Naive thymus-derived CD4-positive, alpha-beta T cell (primary cell): ENCODE measurements at places on chromosomes 12 and 14. TPM values are rescaled to one million over a fixed set of nuclear protein-coding genes. Genes with fewer than 3 reads are reported as not detected.

- no peaks in the 10 kb centered on the region for H3K36me3 ChIP-seq
- no peak overlapping the region for H3K27ac ChIP-seq
- no peaks in the 10 kb centered on the region for H3K4me1 ChIP-seq
Measured at GRCh38 chr14:100314724-100315123, 8.4 kb upstream of the SLC25A47 start.

GRCh38 chr12:132342251-132343227 is 13.2 kb upstream of the GALNT9 start:
- H3K4me3 ChIP-seq, result no peak overlapping the region
- no peak overlapping the region for H3K27ac ChIP-seq
- no peaks in the 10 kb centered on the region for H3K36me3 ChIP-seq
- no peaks in the 10 kb centered on the region for H3K4me1 ChIP-seq
- no peak for DNase-seq
- H3K27me3 ChIP-seq, result no peaks in the 10 kb centered on the region

Gene ABCD2
- 8.1 TPM for total RNA-seq

Gene PMCH
- total RNA-seq, result 1.7 and 2.9 TPM in 2 replicates

Gene CABP1
- total RNA-seq, result not detected

DNA sequence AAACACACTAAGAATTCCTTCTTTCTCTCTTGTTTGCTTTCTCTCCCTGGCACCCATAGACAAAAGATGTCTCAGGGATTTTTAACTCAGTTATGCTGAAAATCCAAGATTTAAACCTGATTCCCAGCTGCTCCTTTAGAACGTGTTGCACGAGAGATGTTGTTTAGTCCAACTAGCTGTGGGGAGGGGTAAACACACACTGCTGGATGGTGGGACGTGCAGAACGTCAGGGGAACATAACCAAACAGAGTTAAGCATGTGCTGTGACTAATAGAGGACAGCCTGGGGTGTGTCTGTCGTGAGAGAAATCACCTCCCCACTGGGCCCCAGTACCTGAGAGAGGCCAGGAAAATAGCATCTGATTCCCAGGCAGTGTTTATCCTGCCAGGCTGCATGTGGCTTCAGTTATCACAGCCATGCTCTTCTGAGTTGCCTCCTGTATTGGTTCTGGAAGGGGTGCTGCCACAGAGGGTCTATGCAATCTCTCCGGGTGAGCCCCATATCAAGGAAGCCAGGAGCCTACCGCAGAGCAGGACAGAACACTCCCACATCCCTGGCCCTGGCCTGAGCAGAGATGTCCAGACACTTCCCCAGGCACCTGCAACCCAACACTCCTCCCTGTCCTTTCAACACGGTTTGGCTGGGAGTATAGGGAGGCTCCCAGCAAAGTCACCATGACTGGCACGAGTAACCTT is 112.7 kb upstream of the EGLN3 start:
- H3K4me3 ChIP-seq, result no peak overlapping the region
- DNase-seq, result no peak
- H3K27me3 ChIP-seq, result no peaks in the 10 kb centered on the region
- no peaks in the 10 kb centered on the region for H3K4me1 ChIP-seq
- no peaks in the 10 kb centered on the region for H3K36me3 ChIP-seq
- H3K27ac ChIP-seq, result no peak overlapping the region

DNA sequence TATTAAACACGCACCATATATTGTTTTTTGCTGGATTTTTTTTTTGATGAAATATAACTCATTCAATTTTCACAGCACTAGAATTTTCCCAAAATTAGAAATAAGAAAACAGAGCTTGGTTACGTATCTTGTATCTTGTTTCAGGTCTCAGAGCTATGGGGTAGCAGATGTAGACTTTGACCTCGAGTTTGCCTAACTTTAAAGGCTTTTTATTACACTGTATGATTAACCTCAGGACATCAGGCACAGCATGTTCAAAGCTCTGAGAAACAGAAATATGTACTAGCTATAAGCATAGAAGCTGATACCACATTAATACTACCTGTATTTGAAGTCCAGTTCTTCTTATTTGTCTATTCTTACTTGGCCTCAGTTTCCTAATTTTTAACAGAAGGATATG is 171.9 kb upstream of the KITLG start:
- no peaks in the 10 kb centered on the region for H3K27me3 ChIP-seq
- H3K4me3 ChIP-seq, result no peak overlapping the region
- no peak for DNase-seq
- no peaks in the 10 kb centered on the region for H3K4me1 ChIP-seq

- H3K27ac ChIP-seq, result no peak overlapping the region
- H3K27me3 ChIP-seq, result no peaks in the 10 kb centered on the region
- H3K4me3 ChIP-seq, result no peak overlapping the region
- H3K4me1 ChIP-seq, result peaks cover 26% of the 10 kb centered on the region
Measured at GRCh38 chr12:75979181-75979580, 52.4 kb downstream of the PHLDA1 start.

GRCh38 chr12:72535212-72535990 is 263.2 kb downstream of the TRHDE start:
- H3K4me1 ChIP-seq, result no peaks in the 10 kb centered on the region
- H3K27me3 ChIP-seq, result no peaks in the 10 kb centered on the region
- no peak overlapping the region for H3K4me3 ChIP-seq
- DNase-seq, result no peak

DNA sequence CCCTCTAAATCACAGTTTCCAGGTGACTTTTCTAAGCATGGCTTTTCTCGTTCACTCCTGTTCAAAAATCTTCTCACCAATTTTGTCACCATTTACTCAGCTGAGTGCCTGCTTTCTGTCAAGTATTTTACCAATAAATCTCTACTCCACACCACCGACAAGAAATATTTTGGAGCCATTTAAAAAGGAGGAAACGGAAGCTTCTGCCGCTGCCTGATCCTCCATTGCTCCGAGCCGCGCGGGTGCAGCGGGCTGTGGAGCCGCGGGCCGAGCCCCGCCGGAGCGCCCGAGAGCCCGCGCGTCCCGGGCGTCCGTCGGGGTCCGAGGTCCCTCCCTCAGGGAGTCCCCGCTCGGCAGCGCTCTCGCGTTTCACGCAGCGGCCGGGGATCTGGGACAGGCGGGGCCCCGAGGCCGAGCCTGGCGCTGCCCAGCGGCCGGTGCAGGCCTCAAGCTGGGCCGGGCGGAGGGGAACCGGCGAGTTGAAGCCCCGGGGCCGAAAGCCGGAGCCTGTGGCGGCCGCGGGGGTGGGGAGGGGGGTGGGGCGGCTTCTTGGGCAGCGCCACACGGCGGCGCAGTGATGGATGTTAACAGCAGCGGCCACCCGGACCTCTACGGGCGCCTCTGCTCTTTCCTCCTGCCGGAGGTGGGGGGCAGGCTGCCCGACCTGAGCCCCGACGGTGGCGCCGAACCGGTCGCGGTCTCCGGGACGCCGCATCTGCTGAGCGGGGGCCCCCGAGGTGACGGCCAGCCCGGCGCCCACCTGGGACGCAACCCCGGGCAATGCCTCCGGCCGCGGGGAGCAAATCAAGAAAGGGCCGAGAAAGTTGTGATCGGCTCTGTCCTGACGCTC is 1.1 kb upstream of the HEBP1 start:
- peaks cover 4% of the 10 kb centered on the region for H3K36me3 ChIP-seq
- peak overlapping the region; percentile 83 for H3K27ac ChIP-seq
- H3K4me1 ChIP-seq, result peaks cover 23% of the 10 kb centered on the region
- DNase-seq, result peak; percentile 29
- peak overlapping the region; percentile 52 for H3K4me3 ChIP-seq
- no peaks in the 10 kb centered on the region for H3K27me3 ChIP-seq

Gene LRRIQ1
- total RNA-seq, result not detected

GRCh38 chr14:104103061-104103445 is 17.6 kb downstream of the ASPG start:
- no peaks in the 10 kb centered on the region for H3K27me3 ChIP-seq
- H3K36me3 ChIP-seq, result no peaks in the 10 kb centered on the region
- no peaks in the 10 kb centered on the region for H3K4me1 ChIP-seq
- DNase-seq, result no peak

DNA sequence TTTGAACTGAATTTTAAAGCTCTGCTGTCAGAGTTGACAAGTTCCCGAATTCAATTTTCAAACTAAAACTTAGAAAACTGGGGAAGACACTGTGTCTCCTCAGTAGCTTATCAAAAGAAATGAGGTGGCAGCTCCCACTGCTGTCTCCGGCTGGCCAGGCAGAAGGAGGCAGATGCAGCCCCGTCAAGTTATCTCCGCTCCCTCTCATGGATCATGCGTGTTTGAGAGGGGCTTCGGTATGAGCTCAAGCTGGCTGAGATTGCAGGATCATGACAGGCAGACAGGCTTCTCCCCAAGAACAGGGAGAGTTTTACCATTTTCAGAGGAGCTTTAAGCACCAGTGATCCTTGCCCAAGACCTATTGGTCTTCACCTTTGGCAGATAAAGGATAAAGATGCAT is 88.8 kb downstream of the NEDD1 start:
- H3K4me1 ChIP-seq, result no peaks in the 10 kb centered on the region
- no peak for DNase-seq
- no peak overlapping the region for H3K27ac ChIP-seq
- H3K4me3 ChIP-seq, result no peak overlapping the region

GRCh38 chr12:120247621-120248030 is 17.9 kb downstream of the PXN start:
- no peak for DNase-seq
- H3K4me3 ChIP-seq, result no peak overlapping the region
- peak overlapping the region; percentile 60 for H3K27ac ChIP-seq
- H3K4me1 ChIP-seq, result peaks cover 57% of the 10 kb centered on the region
